Amygdala (tissue), 56 donors: ENCODE measurements at places on chromosomes 4 and X.

DNA sequence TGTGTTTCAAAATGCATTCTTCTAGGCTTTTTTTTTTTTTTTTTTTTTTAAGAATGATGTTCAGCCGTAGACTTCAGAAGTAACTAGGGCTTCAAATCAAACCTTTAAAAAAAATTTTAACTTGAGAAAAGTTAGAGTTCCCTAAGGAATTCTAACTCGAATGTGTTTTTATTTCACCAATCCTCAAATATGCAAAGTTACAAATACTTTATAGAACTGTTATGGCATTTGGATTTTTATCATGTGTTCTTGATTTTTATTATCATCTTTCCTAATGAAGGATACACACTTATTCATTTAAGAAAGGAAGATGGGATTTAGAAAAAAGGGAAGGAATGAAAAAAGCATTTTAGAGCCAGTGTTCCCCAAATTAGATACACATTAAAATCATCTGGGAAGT, 200.6 kb upstream of the LDB2 start:
- no peak for DNase-seq

- DNase-seq = no peak
Measured at GRCh38 chrX:68692651-68693050, 45.2 kb downstream of the STARD8 start.

DNA sequence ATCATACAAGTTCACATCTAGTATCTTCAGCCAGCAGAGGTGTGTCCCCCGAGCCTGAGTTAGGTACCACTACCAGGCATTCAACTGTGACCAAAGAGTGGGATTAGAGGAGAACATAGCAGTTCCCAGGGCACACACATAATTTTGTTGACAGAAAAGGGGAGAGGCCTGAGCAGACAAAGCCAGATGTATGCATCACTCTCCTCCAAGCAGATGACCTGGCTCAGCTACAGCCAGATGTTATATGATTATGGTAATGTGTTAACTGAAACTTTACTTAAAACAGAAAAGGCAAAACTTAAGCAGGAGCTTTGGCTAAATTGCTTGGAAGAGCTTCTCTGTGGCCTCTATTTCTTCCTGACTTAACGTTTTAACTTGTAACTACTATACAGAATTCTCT, 88.9 kb downstream of the CC2D2A start:
- no peak for DNase-seq

DNA sequence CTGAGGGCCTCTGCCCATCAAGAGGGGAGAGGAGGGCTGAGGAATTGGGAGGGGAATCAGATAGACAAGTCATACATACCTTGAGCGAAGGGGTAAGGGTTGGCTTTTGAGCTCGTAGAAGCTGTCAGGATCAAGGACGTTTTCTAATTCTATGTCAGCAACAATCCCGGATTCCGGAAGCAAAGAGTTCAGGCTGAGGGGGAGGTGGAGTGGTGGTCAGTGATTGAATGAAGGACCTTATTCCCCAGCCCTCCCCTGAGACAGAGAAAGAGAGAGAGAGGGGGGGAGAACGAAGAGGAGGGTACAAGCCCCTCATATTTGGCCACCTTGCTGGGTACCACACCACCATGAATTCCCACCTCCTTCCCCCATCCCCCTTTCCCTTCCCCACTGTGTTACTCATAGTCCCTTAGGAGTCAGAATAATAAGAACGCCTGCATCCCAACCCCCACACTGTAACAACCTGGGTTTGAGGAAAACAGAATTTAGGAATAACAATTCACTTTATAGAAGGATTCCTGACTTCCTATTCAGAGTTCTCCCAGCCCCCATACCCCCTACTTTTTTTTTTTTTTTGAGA, 2.7 kb downstream of the TFE3 start:
- no peak for DNase-seq

- no peak for DNase-seq
Measured at GRCh38 chr4:81903212-81903611, 431.5 kb upstream of the RASGEF1B start.

DNA sequence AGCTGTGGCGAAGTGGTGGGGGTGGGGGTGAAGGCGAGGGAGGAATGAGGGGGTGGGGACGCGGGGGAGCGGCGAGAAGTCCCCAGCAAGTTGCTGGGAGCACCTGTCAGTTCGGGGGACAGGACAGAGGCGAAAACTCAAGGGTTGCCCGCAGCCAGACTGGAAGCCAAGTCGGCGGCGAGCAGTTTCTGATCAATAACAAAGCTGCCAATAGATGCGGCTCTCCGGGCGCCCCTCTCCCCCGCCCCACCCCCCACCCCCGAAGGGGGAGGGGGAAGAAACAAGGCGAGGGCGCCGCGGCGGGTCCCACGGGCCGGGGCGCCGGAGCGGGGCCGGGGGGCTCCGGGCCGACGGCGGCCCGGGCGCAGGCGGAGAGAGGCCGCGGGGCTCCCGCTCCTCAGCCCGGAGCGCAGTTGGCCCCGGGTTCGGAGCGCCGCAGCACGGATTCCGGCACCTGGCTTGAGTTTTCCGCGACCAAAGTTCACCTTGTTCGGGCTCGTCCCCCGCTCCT, 379 bp downstream of the PDGFC start:
- no peak for DNase-seq

GRCh38 chrX:110293658-110294057, 24.2 kb downstream of the AMMECR1 start:
- no peak for DNase-seq

GRCh38 chr4:6308899-6309643, 39.4 kb downstream of the WFS1 start:
- no peak for DNase-seq

DNA sequence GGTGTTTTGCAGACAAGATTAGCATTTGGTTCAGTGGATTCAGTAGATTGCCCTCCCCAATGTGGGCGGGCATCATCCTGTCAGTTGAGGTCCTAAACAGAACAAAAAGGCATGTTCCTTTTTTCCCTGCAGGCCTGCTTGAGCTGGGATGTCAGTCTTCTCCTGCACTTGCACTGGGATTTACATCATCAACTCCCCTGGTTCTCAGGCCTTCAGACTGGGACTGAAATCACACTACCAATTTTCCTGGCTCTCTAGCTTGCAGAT, 278.9 kb upstream of the FTHL17 start:
- no peak for DNase-seq

DNA sequence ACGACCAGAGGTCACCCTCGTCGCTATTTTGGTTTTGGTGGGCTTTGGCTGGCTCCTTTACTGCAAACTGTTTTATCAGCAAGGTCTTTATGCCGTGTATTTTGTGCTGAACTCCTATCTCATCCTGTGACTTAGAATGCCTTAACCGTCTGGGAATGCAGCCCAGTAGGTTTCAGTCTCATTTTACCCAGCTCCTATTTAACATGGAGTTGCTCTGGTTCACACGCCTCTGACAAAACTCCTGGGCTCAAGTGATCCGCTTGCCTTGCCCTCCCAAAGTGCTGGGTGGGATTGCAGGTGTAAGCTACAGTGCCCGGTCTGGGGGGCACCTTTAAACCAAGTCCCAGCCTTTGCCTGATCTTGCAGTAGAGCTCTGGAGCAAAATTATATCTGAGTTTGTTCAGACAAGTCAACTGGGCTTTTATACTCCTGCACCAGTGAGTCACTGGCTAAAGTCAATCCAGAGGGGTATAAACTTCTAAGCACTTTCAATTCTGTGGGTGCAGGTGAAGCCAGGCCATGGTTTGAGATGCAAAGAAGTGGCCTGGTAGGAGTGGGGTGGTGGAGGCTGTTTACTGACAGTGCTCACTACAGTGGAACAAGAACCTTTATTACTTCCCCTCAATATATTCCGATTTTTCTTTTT, 50.2 kb downstream of the MGST2 start:
- no peak for DNase-seq

DNA sequence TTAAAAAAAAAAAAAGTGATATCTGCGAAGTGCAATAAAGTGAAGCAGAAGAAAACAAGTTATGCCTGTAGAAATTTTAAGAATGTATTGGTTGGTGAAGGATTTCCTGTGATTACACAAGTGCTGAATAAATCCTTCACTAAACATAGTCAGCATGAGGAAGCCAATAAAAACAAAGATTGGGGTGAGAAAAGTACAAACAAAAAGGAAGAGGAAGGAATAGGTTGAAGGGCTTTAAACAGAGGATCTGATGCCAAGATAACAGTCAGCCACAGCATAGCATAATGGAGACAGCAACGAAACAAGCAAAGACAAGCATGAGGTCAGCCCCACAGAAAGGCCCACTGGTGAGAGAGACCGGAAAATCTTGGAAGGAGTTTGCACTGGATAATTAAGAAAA, 372.2 kb downstream of the ADAM29 start:
- DNase-seq = no peak

DNA sequence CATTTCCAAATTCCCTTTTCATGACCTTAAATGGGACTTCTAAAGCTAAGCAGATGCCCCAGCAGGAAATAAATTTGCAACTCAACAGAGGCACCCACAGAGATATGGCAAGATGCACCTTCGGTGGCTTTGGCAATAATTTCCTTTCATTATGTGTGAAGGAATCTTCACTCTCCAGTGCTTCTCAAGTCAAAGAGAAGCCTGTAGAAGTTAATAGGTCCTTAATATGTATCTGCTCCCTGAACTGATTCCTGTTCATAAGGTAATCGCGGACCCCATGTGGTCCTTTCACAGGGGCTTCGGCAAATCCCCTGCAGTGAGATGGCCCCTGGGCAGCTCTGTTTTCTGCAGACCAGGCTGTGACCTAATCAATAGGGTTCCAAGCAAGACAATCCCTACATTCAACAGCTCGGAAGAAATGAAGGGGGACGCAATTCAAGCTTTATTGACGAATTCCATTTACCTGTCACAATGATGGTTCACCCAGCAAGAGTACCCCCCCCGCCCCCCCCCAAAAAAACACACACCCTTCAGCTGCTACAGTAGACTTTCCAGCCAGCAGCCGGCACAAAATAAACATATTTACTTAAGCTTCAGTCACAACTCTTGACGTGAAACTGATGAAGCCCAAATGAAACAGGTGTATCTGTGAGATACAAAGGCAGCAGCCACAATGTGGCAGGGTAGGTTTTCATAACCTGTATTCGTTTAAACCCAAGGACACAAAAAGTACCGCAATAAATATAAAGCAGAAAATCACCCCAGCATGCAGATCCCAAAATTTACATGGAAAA, 35.3 kb downstream of the FAT1 start:
- DNase-seq = no peak

DNA sequence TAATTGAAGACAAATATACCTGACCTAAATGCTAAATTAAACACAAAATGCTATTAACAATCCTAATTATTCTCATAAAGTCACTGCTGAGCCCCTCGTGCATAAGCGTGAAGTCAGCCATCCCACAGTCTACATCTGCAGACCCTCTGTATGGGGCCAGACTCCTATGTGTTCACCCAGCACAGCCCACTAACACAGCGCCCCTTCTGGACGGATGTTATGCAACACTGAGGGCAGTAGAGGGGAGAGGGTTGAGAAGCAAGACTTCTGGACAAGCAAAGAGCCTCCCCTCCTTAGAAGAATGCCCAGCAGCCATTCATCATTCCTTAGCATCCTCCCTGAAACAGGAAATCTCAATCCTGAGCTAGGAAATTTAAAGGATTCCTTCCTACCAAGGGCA, 7.9 kb downstream of the TRPC3 start:
- DNase-seq = no peak

GRCh38 chrX:154730253-154730891, 20.5 kb downstream of the GAB3 start:
- no peak for DNase-seq

GRCh38 chr4:152016303-152016620, 255.5 kb upstream of the GATB start:
- DNase-seq = no peak

DNA sequence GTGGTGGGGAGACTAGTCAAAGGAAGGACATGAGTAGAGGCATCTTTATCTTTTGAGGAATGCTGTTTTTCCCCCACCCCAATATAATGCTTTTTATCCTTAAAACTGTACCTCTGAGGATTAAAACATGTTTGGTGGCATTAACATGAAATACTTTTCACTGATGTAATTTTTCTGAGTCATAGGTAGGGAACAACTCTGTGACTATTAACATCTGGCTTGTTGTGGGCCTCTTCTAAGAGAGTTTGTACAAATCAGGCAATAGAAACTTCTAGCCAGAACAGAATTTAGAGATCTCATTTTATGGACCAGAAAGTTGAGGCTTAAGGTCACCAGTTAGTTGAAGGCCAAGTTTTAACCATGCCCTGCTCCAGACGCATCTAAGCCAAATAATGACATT, 207.6 kb downstream of the SOX3 start:
- DNase-seq = no peak

DNA sequence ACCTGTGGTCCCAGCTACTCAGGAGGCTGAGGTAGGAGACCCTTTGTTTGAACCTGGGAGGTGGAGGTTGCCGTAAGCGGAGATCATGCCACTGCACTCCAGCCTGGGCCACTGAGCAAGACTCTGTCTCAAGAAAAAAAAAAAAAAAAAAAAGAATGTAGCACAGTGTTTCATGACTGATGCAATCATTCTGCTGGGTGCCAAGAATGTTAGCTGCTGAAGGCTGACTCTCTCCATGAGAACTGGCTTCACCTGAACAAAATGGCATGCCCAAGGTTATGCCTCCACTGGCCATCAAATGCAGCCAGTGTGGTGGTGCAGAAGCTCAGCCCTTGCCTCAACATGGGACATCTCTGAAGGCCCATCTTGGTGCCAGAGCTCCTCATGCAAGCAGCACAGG, 412.1 kb downstream of the ADAM29 start:
- DNase-seq = no peak

- DNase-seq = no peak
Measured at GRCh38 chrX:22963196-22963595, 36.6 kb upstream of the DDX53 start.

DNA sequence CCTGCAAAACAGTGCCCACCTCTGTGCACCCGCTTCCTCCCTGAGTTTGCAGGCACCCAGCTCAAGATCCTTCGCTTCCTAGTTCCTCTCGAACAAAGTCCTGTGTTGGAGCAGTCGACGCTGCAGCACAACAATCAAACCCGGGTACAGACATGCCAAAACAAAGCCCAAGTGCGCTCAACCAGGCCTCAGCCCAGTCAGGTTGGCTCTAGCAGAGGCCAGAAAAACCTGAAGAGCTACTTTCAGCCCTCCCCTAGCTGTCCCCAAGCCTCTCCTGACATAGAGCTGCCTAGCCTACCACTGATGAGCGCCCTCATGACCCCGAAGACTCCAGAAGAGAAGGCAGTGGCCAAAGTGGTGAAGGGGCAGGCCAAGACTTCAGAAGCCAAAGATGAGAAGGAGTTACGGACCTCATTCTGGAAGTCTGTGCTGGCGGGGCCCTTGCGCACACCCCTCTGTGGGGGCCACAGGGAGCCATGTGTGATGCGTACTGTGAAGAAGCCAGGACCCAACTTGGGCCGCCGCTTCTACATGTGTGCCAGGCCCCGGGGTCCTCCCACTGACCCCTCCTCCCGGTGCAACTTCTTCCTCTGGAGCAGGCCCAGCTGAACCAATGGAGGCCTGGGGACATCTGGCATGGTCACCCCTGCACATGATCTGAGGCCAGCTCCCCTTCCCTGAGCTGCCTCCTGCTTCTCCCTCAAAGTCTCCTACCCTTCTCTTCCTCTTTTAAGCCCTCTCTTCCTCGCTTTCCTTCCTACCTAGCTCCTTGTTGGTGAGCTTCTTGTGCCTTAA, 6.9 kb downstream of the APEX2 start:
- DNase-seq = no peak

- no peak for DNase-seq
Measured at GRCh38 chr4:106032851-106033286, 137.6 kb downstream of the NPNT start.

- DNase-seq = no peak
Measured at GRCh38 chr4:154073107-154073822, 284.4 kb upstream of the SFRP2 start.

GRCh38 chr4:169231647-169232262, 39.0 kb downstream of the SH3RF1 start:
- DNase-seq = no peak

- no peak for DNase-seq
Measured at GRCh38 chr4:83342476-83342875, 7.8 kb upstream of the HPSE start.
